Occipital lobe (tissue), 3 donors: ENCODE measurements at places on chromosomes 12 and 14. TPM values are rescaled to one million over a fixed set of nuclear protein-coding genes. Genes with fewer than 3 reads are reported as not detected.

The HCAR3 gene
- 0.16 TPM for total RNA-seq

The MYF5 gene
- not detected for total RNA-seq

The YY1 gene
- total RNA-seq: 60.2 TPM

The TRIM9 gene
- total RNA-seq: 40.2 TPM

The GALNT8 gene
- 43.5 TPM for total RNA-seq

The RERG gene
- 2.2 TPM for total RNA-seq

The SRSF5 gene
- total RNA-seq: 118 TPM

The ALDH2 gene
- 15.4 TPM for total RNA-seq

The MYO1H gene
- total RNA-seq: 0.16 TPM

The IFI27 gene
- total RNA-seq: 12.2 TPM

The GPX2 gene
- not detected for total RNA-seq

The USP44 gene
- 3.6 TPM for total RNA-seq

The AQP2 gene
- not detected for total RNA-seq

The PEX5 gene
- total RNA-seq: 71.1 TPM

The NUDT14 gene
- total RNA-seq: 18.2 TPM

The NGB gene
- total RNA-seq: 4.1 TPM

The IFNG-AS1 gene
- total RNA-seq: not detected

The PRH2 gene
- total RNA-seq: 0.62 TPM

The CCDC88C gene
- 14.3 TPM for total RNA-seq

The TMCC3 gene
- total RNA-seq: 8.7 TPM

The MTERF2 gene
- 15.8 TPM for total RNA-seq

The KRT5 gene
- 0.62 TPM for total RNA-seq

The CD163L1 gene
- 1.7 TPM for total RNA-seq

The LIN52 gene
- total RNA-seq: 14.3 TPM

The NACA gene
- total RNA-seq: 1,394 TPM

The KRT80 gene
- total RNA-seq: not detected

The IPO8 gene
- 58.5 TPM for total RNA-seq

The DUSP16 gene
- 10.0 TPM for total RNA-seq

The FAM186B gene
- not detected for total RNA-seq

The SENP1 gene
- 33.5 TPM for total RNA-seq

The GDF3 gene
- total RNA-seq: not detected

The VRTN gene
- not detected for total RNA-seq

The EFS gene
- total RNA-seq: 17.5 TPM

The CMA1 gene
- total RNA-seq: not detected

The PTCSC3 gene
- not detected for total RNA-seq

The SERPINA10 gene
- not detected for total RNA-seq

The CFAP73 gene
- 0.62 TPM for total RNA-seq

The KLHDC1 gene
- total RNA-seq: 15.9 TPM

The TSHR gene
- total RNA-seq: under 0.01 TPM

The GUCY2C gene
- under 0.01 TPM for total RNA-seq

The PPP1R1A gene
- total RNA-seq: 6.7 TPM

The ARHGDIB gene
- 5.8 TPM for total RNA-seq

The KRT73 gene
- total RNA-seq: not detected

The CEBPE gene
- total RNA-seq: 0.31 TPM

The DERA gene
- total RNA-seq: 7.2 TPM

The PAX9 gene
- total RNA-seq: under 0.01 TPM

The ACOT6 gene
- not detected for total RNA-seq

The NINJ2 gene
- total RNA-seq: 0.31 TPM

The PUS1 gene
- 5.6 TPM for total RNA-seq

The WNT1 gene
- not detected for total RNA-seq
